Astrocyte (in vitro differentiated cells and primary cell): ENCODE measurements at places on chromosomes 2 and 18. TPM values are rescaled to one million over a fixed set of nuclear protein-coding genes. Genes with fewer than 3 reads are reported as not detected.

The FOXD4L1 gene
- not detected in 2 replicates for total RNA-seq

The TUBA4B gene
- total RNA-seq, result not detected in 2 replicates

The SLC11A1 gene
- not detected in 2 replicates for total RNA-seq

The DLX1 gene
- total RNA-seq, result 0.27 TPM in 1 of 2 replicates, not detected in the other

- peaks cover 51% of the 10 kb centered on the region for H3K36me3 ChIP-seq
- H3K27me3 ChIP-seq, result no peaks in the 10 kb centered on the region
Measured at GRCh38 chr2:36539631-36540030, 58.3 kb downstream of the FEZ2 start.

GRCh38 chr2:166897666-166898065 lies 9.4 kb downstream of the XIRP2 start:
- no peaks in the 10 kb centered on the region for H3K4me1 ChIP-seq
- no peaks in the 10 kb centered on the region for H3K27me3 ChIP-seq
- H3K4me3 ChIP-seq, result no peak overlapping the region
- H3K36me3 ChIP-seq, result no peaks in the 10 kb centered on the region
- DNase-seq, result no peak

GRCh38 chr2:101725515-101726192 lies 28.1 kb downstream of the MAP4K4 start:
- no peaks in the 10 kb centered on the region for H3K36me3 ChIP-seq
- peaks cover 11% of the 10 kb centered on the region for H3K4me1 ChIP-seq
- no peak overlapping the region for H3K4me3 ChIP-seq
- DNase-seq, result no peak
- no peaks in the 10 kb centered on the region for H3K27me3 ChIP-seq

DNA sequence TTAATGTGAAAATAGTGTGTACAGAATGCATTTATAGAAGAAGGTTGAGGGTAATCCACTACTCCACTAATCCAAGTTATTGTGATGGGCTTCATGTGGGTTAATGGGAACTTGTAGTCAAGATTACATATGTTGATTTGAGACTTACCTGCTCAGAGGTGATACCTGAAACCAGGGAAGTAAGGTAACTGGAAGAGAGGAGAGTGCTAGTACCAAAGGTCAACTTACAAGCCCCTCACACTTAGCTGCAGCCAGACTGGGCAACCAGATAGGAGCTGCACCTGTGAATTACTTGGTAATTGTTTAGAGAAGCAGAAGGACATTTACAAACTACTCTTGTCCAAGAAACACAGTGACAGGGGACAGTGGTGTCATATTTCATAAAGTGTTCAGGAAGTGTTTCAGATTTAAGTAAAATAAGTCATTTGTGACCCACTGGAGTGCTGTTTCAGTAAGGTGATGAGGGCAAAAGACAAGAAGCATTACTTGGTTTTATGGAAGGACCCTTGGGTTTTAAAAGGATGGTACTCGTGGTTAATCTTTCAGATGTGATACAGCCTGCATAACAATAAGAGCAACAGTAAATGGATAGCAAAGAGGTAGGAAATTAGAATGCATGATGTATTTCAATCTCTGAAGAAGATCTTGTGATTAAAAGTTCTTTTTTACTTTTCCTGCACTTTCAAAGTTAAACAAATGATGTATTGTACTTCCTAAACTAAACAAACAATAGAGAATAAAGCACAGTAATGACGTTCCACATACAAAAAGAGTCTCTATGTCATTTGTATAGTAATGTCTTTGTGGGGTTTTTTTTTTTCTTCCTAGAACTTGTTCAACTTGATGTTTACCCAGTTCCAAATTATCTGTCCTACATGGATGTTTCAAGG lies 189.3 kb downstream of the PHLPP1 start:
- H3K4me1 ChIP-seq, result no peaks in the 10 kb centered on the region
- H3K27ac ChIP-seq, result no peak overlapping the region
- no peak overlapping the region for H3K4me3 ChIP-seq
- H3K36me3 ChIP-seq, result no peaks in the 10 kb centered on the region
- no peaks in the 10 kb centered on the region for H3K27me3 ChIP-seq
- DNase-seq, result no peak

DNA sequence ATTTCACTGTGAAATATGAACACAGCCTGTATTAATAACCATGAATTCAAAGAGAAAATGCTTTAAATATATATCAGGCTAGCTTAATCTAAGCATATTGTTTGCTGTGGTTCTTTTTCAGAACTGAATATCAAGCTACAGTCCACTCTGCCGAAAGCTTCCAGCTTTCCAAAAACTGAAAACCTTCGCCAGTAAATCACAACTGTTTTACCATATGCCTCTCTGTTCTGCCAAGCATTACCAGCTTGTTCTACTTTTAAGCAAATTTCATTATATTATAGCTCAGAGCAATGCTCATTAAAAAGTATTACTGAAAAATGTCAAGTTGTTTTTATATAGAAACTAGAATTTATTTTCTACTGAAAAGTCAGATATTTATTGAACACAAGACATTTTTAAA lies 277.4 kb downstream of the NRXN1 start:
- no peak overlapping the region for H3K27ac ChIP-seq
- H3K4me3 ChIP-seq, result no peak overlapping the region
- no peaks in the 10 kb centered on the region for H3K4me1 ChIP-seq

DNA sequence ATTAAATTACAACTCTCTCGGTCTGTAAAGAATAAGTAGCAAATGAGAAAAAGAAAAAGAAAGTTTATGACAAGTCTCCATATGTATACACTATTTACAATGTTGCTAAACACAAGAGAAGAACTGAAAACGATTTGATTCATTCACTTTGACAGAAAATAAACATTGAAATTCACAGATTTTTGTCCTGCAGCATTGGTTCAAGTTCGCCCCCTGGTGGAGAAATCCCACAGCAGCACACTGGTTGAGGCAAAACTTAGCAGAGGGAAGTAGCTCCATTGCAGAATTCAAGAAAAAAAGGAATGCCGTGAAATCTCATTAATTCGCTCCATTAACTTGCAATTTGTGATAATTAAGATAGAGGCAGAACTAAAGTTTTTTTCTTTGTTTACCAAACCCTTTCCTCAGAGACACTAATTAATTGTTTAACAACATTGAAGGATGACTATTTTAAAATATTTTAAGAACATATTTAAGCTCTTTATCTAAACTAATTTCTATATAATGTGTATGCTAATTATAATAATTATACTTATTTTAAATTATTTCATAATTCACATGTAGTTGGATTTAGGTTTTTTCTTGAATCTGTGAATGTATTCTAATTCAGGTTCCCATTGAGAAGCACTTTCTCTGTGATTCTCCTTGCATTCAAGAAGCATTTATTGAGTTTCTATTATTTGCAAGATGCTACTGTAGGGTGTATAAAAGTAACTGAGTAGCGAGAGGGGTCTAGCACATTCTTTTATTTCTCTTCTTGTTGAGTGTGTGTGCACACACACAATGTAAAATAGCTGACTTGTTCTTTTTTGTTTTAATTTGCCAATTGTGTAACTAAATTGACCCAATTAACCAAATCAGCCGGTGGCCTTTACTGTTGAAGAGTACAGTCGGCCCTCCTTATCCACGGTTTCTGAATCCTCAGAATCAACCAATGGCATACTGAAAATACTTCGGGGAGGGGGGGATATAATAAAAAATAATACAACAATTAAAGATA lies 74.1 kb downstream of the COL4A3 start:
- DNase-seq, result peak; percentile 24
- no peak overlapping the region for H3K4me3 ChIP-seq
- peaks cover 5% of the 10 kb centered on the region for H3K27me3 ChIP-seq
- H3K36me3 ChIP-seq, result no peaks in the 10 kb centered on the region
